Lower lobe of right lung (tissue), 2 donors: ENCODE measurements at places on chromosomes 2 and 18. TPM values are rescaled to one million over a fixed set of nuclear protein-coding genes. Genes with fewer than 3 reads are reported as not detected.
A peak's percentile ranks its signal among the peaks of the same experiment; 100 is the strongest.

DNA sequence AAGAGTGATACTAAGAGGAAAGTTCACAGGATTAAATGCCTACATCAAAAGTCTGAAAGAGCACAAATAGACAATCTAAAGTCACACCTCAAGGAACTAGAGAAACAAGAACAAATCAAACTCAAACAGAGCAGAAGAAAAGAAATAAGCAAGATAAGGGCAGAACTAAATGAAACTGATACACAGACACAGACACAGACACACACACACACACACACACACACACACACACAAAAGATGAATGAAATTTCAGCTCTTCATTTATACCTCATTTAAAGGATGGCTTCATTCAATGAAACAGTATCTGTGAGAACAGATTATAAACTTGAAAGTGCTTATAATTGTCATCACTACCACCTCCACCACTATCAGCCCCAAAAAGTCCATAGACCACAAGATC, 428.9 kb downstream of the MBD2 start:
- no peaks in the 10 kb centered on the region for H3K4me1 ChIP-seq
- H3K27me3 ChIP-seq = no peaks in the 10 kb centered on the region
- no peak for DNase-seq
- no peak overlapping the region for H3K4me3 ChIP-seq

DNA sequence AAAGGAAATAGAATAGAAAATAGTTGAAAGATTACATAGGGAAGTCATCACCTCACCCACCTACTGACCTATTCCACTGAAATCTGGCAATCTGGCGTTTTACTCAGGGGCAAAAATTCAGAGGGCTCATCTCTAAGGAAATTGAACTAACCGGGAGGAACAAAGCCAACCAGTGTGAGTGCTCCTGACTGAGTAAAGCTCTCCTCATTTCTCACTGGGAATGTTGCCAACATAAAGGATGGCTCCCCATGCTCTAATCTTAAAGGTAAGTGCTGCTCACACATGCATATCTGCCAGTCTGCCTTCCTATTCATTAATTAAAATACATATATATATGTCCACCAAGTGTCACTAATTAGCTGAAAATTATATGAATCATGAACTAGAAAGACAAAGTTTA, 13.5 kb upstream of the DOK6 start:
- H3K4me1 ChIP-seq = no peaks in the 10 kb centered on the region
- DNase-seq = no peak
- H3K27me3 ChIP-seq = no peaks in the 10 kb centered on the region
- no peaks in the 10 kb centered on the region for H3K36me3 ChIP-seq

DNA sequence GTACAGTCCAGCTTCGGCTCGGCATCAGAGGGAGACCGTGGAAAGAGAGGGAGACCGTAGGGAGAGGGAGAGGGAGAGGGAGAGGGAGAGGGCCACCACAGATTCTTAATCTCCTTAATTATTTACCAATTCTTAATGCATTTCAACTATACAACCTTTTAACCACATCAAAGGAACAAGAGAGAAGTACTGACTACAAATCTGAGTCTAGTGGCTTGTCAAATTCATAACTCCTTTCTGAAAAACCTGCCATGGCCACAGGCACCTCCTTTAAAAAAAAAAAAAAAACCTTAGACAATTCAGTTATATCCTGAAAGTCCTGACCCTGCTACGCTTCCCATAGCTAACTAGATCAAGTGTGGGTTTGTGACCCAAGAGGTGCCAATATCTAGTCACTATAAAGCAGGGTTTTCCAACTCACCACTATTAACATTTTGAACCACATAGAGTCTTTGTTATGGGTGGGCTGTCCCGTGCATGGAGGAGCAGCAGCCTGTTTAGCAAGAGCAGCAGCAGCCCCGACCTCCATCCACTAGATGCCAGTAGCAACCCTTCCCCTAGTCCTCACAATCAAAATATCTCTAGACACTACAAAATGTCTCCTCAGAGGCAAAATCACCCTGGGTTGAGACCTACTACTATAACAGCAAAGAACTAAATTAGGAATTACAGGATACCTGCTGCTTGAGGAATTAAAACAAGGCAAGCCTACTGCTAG, 6.8 kb downstream of the ESCO1 start:
- no peak for DNase-seq
- H3K27me3 ChIP-seq = no peaks in the 10 kb centered on the region
- H3K4me1 ChIP-seq = peaks cover 9% of the 10 kb centered on the region
- no peaks in the 10 kb centered on the region for H3K36me3 ChIP-seq

DNA sequence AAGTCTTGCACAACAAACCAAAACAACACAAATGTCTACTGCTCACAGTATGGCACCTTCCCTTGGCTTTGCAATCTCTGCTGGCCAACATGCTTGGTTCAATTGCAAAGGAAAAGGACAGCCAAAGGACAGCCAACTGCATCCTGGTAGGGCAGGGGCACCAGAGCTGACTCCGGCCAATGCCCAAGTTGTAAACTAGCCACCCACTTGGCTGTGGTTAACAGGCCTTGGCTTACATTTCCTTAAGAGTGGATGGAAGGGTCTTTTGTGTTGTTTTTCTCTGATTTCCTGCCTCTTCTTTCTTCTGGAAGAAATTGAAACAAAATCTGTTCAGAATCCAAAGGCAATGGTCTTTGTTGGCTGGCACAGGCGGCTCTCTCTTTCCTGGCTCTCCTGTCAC, 119.1 kb upstream of the TRIB2 start:
- DNase-seq = no peak
- no peak overlapping the region for H3K4me3 ChIP-seq
- peaks cover 5% of the 10 kb centered on the region for H3K4me1 ChIP-seq
- no peaks in the 10 kb centered on the region for H3K36me3 ChIP-seq

DNA sequence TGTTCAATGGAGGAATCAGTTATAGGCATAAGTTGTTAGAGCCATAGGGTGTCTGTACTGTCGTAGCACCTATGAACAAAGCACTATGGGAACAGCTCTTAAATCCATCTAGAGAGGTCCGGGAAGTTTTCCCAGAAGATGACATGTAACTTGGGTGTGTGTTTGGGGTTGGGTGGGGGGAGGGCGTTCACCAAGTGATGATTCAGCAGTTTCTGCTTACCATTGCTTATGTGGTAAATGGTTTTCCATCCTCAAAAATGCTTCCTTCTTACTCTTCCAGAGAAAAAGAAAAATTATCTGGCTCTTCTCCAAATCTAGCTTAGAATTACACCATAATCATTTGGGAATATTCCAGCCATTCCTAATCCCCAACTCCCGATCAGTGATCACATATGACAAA, 361.1 kb upstream of the ZNF521 start:
- no peaks in the 10 kb centered on the region for H3K36me3 ChIP-seq
- H3K4me1 ChIP-seq = no peaks in the 10 kb centered on the region
- no peaks in the 10 kb centered on the region for H3K27me3 ChIP-seq
- no peak for DNase-seq
- no peak overlapping the region for H3K4me3 ChIP-seq

- no peak for DNase-seq
- H3K27ac ChIP-seq = no peak overlapping the region
- no peaks in the 10 kb centered on the region for H3K4me1 ChIP-seq
- H3K36me3 ChIP-seq = no peaks in the 10 kb centered on the region
- peak overlapping the region; percentile 41 for H3K4me3 ChIP-seq
Observed at GRCh38 chr2:119522671-119523070, 1.6 kb downstream of the SCTR start.

GRCh38 chr2:176471949-176472348, 202.7 kb downstream of the MTX2 start:
- no peak overlapping the region for H3K4me3 ChIP-seq
- H3K4me1 ChIP-seq = peaks cover 12% of the 10 kb centered on the region
- H3K27me3 ChIP-seq = no peaks in the 10 kb centered on the region
- no peaks in the 10 kb centered on the region for H3K36me3 ChIP-seq

DNA sequence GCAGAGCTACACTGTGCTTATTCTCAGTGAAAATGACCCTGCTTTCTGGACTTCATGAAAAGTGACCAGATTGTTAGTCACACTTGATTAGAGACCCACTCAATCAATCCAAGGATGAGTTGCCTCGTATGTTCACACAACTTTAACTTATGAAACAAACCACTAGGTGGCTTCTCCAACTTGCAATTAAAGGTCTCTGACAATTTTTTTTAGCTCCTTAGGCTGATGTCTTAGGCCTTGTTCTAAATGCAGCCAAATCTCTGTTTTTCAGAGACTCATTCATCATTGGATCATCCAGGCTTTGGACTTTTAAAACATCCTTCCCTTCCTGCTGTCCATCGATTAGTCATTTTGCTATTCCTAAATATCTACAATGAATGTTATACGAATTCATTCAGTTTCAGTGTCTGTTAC, 63.4 kb downstream of the MREG start:
- H3K27me3 ChIP-seq = no peaks in the 10 kb centered on the region
- peaks cover 10% of the 10 kb centered on the region for H3K36me3 ChIP-seq
- no peaks in the 10 kb centered on the region for H3K4me1 ChIP-seq

GRCh38 chr2:165401285-165401852, 68.1 kb upstream of the CSRNP3 start:
- DNase-seq = no peak
- H3K27ac ChIP-seq = no peak overlapping the region
- H3K4me1 ChIP-seq = no peaks in the 10 kb centered on the region

GRCh38 chr2:5661362-5661761, 30.8 kb upstream of the SOX11 start:
- DNase-seq = no peak
- no peaks in the 10 kb centered on the region for H3K4me1 ChIP-seq
- H3K4me3 ChIP-seq = no peak overlapping the region
- no peaks in the 10 kb centered on the region for H3K27me3 ChIP-seq

The CLEC4F gene
- total RNA-seq = 0.71 TPM

The SCN1A gene
- 19.1 TPM for total RNA-seq

The KCNF1 gene
- total RNA-seq = not detected

The SCN3A gene
- 1.4 TPM for total RNA-seq
